T-helper 2 cell (primary cell): ENCODE measurements at places on chromosomes 13 and 19.
A peak's percentile ranks its signal among the peaks of the same experiment; 100 is the strongest.

DNA sequence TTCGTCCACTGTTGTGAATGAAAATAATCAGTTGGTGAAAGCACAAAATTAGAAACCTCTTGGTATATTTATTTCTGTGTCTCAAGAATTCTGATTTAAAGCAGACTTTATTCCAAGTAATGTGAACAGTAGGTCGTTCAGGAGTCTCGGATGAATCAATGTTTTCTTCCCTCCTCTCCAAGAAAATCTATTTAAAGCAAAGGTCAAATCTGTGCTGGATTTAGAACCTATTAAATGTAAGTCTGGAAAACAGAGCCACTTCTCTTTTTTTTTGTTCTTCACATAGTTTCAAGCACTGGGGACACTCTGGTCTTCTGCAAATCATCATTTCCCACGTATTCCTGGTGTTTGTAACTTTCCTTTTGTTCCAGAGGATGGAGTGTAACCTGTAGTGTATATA, 312.7 kb downstream of the ATP8A2 start:
- DNase-seq, result no peak

DNA sequence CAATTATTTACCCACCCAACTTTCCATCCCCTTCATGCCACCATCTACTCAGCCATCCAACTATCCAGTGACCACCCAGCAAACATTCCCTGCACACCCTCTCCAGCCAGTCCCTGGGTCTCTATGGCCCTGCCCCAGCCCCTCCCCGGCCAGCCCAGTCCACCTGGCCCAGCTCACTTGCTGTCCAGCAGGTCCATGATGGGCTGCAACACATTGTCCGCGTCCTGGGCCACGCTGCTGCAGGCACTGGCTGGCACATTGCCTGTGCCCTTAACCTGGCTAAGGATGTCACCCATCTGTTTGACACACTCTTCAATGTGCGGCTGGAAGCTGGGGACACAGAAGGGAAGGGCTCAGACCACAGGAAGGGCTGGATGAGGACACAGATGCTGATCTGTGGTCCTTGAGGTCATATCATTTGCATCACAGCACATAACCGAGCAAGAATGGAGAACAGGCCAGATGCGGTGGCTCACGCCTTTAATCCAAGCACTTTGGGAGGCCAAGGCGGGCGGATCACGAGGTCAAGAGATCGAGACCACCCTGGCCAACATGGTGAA, 61.6 kb downstream of the UNC13A start:
- no peak for DNase-seq

GRCh38 chr13:29933401-29933800, 83.0 kb upstream of the UBL3 start:
- DNase-seq, result no peak

DNA sequence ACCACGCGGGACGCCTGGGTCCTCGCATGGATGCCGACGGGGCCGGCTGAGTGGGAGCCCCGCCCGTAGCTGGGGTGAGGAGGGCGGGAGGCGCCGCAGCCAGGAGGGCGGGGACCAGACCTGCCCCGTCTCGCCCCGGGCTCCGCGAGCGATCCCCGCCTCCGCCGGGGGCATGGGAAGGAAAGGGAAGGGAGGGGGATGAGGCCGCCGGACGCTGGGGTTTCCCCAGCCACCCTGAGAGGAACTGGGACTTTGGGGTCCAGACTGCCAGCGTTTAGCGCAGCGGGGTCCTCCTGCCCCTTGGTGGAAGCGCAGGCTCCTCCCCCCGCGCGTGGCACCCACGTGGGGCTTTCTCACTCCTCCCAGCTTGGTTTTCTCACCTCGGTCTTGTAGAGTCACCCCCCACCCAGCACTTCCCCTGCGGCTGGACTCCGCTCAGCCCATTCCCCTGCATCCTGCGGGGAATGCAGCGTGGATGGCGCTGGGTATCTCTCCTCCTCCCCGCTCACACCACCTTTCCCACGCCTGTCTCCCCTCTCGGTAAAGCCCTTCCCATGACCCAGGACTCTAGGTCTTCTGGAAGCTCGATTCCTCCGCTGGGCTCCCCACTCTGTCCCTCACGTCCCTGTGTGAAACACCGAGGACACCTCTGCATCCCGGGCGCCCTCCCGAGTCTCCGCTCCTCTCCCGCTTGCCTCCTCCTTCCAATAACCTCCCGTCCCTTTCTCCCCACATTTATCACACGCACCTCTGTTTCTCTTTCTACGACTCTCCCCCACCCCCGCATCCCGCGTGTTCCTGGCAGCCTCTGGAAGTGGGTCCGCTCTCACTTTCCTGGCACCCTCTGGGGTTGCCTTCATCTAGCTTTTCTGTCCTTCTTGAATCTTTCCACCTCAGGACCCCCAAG, 2.1 kb downstream of the TGFB1 start:
- DNase-seq, result peak; percentile 97

DNA sequence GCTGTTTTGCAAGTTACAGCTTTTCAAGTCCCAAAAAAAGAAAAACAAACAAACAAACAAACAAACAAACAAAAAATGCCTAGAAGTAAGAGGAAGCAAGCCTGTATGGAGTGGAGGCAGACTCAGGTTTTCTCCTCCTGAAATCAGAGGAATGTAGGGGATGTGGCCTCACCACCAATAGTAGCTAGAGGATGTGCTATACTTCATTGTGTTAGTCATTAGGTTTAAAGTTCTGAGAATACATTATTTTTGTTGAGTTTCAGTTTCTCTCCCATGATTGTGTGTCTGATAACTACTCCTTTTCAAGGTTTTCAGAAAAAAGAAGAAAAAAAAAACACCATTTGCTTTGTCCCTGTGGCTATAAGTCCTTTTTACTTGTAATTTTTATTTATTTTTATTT, 524.5 kb downstream of the GPC6 start:
- DNase-seq, result no peak

DNA sequence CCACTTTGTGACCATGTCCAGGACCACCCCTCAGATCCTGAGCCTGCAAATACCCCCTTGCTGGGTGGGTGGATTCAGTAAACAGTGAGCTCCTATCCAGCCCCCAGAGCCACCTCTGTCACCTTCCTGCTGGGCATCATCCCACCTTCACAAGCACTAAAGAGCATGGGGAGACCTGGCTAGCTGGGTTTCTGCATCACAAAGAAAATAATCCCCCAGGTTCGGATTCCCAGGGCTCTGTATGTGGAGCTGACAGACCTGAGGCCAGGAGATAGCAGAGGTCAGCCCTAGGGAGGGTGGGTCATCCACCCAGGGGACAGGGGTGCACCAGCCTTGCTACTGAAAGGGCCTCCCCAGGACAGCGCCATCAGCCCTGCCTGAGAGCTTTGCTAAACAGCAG, 7.7 kb upstream of the CEACAM7 start:
- no peak for DNase-seq

DNA sequence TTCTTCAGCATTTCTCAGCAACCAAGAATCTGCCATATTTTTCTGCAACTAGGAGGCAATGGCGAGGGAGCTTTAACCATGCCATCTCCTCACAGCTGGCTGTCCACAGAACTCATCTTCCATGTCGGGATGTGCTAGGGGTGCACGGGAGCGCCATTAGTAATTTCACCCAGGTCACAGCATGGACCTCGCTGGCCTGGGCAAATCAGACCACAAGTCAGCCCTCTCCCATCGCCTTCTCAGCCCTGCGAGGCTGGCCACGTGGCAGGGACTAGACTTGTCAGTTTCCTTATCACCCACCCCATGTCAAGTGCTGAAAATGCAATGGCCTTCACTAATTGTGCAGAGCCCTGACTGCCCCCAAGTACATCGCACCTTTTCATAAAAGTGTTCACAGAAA, 15.7 kb downstream of the COL4A1 start:
- no peak for DNase-seq

GRCh38 chr13:20980899-20981298, 78.4 kb upstream of the XPO4 start:
- no peak for DNase-seq

DNA sequence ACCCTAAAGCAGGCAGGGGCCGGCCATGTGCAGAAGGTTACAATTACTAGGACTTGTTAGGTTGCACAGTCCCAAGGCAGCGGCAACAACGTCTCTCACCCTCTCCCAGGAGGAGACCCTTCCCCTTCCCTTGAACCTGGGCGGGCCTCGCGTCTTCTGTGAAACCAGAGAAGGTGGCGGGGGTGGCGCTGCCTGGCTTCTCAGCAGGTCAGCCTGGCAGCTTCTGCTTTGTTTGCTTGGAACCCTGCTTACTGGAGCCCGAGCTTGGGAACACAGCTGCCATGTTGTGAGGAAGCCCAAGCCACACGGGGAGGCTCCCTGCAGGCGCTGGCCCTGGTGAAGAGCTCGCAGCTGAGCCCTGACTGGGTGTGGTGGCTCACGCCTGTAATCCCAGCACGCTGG, 15.5 kb downstream of the MKNK2 start:
- DNase-seq, result no peak

DNA sequence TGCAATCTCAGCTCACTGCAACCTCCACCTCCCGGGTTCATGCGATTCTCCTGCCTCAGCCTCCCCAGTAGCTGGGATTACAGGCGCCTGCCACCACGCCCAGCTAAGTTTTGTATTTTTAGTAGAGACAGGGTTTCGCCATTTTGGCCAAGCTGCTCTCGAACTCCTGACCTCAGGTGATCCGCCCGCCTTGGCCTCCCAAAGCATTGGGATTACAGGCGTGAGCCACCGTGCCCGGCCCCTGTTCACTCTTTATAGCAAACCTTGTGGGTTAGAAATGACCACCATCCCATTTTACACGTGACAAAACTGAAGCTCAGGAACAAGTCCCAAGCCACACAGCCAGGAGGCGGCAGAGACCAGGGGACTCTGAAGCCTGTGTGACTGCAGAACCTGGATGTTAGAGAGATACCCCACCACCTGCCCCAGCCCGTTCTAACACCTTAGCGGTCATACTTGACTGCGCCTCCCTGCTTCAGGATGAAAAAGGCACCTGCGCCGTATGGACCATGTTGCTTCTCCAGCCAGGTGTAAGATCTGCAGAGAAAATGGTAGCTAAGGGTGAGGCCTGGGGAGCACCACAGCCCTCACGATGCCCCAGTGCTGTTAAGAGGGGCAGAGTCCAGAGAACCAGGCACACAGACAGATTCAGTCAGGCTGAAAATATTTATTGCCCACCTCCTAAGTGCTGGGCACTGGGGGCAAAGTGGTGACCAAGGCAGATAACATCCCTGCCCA, 3.6 kb downstream of the DMAC2 start:
- DNase-seq, result no peak

DNA sequence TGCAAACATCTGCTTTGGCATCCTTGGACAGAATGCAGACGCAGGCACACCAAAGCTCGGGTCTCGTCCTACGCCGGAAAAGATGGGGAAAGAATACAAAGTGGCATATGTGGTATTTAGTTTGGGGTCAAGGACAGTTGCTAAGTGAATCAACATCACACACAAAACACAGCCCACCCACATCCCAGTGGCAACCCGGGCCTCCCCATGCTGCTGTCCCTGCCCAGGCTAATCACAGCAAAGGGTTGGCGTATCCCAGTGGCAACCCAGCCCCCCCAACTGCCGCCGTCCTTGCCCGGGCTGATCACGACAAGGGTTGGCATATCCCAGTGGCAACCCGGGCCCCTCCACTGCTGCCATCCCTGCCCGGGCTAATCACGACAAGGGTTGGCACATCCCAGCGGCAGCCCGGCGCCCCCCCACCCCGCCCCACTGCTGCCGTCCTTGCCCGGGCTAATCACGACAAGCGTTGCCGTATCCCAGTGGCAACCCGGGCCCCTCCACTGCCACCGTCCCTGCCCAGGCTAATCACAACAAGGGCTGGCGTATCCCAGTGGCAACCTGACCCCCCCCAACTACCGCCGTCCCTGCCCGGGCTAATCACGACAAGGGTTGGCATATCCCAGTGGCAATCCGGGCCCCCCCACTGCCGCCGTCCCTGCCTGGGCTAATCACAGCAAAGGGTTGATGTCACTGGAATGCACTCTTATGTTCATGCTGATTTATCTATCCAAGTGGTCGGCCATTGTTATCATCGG, 167.8 kb upstream of the SOX1 start:
- DNase-seq, result no peak
